ENCODE measurements at places on chromosomes 16 and 17.
A peak's percentile ranks its signal among the peaks of the same experiment; 100 is the strongest.

- DNase-seq, result no peak
Measured at GRCh38 chr16:64704386-64704785, 417.5 kb downstream of the CDH11 start.

- DNase-seq, result no peak
Measured at GRCh38 chr17:27544350-27545131, 86.4 kb upstream of the LGALS9 start.

- no peak for DNase-seq
Measured at GRCh38 chr16:8730335-8730915, 56.0 kb downstream of the ABAT start.

GRCh38 chr17:64097196-64097936 lies 32.6 kb downstream of the ERN1 start:
- no peak for DNase-seq

DNA sequence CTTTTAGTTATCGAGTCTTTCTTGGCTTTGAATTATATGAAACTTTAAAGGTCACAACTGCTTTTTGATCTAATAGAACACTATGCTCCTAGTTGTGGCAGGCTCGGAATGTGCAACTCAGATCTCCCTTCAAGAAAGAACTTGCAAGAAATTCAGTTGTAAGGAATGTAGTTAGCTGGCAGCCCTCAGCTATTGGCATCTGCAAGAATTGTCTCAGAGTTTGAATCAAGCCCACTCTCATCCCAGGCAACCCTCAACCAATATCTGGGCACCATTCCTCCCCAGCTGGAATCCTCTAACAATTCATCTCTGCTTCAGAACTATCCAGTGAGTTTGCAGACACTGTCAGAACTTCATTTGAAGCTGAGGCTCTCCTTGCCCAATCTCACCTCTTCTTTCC lies 447.2 kb downstream of the KIF2B start:
- DNase-seq, result no peak

DNA sequence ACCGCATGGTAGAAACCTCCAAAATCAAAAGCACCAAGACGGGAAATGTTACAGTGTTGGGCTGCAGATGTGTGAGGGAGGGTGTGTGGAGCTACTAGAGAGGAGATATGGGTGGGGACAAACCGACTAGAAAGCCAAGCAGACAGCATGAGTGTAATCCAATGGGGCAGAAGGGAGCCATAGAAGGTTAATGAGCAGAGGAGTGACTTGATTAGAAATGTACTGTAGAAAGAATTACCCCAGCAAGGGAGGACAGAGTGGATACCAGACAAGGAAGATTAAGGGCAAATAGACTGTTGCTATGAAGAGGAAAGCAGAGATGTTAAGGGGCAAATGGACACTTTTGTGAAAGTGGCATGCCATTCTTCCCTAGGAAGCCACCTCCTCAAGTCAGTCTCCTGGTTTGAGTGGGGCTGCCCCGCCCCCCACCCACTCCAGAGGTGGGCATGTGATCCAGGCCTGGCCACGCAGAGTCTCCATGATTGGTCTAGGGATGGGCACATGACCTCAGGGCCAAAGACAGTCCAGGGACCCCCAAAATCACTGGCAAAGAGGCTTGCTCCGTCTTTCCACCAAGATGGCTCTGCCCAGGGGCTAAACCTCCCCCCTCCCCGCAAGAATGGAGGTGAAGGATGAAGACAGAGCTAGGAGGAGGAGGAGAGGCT lies 4.3 kb downstream of the COTL1 start:
- no peak for DNase-seq

DNA sequence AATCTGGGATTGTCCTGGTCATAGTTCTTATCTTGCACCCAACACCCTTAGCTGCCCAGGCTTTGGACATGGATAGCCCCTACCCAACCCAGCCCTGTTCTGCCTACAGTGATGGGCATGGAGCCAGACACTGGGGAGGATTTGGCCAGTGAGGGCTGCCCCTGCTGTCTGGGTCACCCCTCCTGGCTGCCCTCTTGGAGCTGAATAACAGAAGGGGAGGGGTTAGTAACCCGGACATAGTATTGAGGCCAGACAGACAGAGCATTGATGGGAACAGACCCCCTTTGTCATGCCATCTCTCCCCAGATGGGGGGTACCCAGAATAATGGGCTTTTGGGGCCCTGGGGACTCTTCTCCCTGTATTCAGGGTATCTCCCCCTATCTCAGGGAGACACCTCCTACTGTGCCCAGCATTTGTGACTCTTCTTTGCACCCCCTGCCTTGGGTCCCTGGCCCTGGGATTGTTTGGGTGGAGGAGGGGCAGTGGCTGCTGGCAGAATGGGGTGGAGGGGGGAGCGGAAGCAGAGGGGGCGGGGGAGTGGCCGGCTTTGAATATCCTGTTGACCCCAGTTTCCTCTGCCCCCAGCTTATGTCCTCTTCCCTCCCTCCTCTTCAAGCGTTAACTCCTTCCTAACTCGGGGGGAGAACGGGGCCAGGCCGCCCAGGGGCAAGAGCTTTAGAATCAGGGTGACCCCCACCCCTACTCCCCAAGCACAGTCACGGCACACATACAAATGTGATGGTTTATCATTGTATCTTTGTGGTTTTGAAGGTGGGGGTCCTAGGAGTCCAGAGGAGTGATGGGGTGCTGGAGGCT lies 17.0 kb downstream of the GJD3 start:
- no peak for DNase-seq

DNA sequence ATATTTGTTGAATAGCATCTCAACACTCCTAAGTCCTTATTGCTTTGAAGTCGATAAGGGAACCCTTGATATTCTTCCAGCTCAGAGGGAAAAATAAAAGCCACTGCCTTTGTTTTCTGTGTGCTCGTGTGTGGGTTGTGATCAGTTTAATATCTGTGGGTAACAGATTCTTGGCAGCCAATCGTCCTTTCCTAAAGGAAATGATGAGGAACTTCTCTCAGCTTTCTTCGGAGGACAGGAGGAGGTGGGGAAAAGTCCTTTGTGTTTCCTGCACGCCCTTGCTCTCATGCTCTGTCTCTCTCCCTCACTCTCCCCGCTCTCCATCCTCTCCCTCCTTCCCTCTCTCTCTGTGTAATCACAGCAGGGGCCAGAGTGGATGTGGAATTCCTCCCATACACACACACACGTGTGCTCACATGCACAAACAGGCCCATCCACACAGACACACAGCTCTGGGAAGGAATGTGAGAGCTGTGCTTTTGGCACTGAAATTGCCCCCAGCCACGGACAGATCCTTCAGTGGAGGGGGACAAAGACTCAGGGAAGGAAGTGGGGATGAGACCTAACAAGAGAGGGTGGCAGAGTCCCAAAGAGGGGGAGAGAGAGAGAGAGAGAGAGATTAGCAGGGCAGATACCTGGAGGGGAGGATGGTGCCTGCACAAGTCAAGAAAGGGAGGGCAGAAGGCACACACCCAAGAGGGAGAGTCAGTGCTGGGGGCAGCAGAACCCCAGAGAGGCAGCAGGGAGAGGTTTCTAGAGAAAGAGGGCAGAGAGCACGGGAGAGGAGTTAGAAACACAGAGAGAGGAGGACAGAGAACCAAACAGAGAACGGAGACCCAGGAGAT lies 83.5 kb upstream of the PLCG2 start:
- no peak for DNase-seq

DNA sequence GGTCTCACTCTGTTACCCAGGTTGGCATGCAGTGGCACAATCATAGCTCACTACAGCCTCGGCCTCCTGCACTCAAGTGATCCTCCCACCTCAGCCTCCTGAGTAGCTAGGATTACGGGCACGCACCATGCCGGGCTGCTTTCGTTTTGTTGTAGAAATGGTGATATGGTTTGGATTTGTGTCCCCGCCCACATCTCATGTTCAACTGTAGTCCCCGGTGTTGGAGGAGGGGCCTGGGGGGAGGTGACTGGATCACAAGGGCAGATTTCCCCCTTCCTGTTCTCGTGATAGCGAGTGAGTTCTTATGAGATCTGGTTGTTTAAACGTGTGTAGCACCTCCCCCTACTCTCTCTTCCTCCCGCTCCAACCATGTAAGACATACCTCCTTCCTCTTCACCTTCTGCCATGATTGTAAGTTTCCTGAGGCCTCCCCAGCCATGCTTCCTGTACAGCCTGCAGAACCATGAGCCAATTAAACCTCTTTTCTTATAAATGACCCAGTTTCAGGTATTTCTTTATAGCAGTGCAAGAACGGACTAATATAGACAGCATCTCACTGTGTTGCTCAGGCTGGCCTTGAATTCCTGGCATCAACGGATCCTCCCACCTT lies 6.0 kb downstream of the PDZD9 start:
- no peak for DNase-seq

GRCh38 chr16:2749936-2750335 lies 2.5 kb upstream of the SRRM2 start:
- DNase-seq, result no peak

GRCh38 chr17:3594051-3594800 lies 15.0 kb downstream of the TRPV1 start:
- DNase-seq, result no peak

- peak; percentile 42 for DNase-seq
Measured at GRCh38 chr16:610513-611381, 20.0 kb upstream of the WFIKKN1 start.

DNA sequence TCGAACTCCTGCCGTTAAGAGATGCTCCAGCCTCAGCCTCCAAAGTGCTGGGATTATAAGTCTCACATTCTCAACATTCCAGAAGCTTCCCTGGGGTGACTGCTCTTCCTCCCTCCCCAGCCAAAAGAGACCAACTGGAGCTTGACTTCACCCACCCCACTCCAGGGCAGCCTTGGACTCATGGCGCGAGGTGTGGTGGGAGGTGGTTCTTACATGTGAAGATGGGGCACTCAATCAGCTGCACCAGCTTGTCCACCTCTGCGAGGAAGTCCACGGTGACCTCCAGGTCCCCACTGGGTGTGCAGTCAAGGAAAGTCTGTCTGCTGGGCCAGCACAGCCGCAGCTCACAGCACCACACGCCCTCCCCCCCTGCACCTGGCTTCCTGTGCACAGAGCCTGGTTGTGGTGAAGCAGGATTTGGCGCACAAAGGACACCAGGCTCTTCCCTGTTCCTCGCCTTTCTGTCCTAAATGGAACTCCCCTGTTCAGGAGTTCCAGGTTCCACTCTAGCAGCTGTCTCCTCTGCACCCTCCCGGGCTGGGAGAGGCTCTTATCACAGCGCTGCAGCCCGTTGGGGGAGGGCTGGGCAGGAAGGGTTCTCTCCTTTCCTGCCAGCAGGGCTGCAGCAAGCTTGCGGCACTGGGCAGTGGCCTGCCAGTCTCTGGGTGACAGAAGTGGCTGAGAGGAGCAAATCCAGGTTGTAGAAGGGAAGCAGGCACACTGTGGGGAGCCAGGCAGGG lies 9.6 kb upstream of the MTSS2 start:
- no peak for DNase-seq

DNA sequence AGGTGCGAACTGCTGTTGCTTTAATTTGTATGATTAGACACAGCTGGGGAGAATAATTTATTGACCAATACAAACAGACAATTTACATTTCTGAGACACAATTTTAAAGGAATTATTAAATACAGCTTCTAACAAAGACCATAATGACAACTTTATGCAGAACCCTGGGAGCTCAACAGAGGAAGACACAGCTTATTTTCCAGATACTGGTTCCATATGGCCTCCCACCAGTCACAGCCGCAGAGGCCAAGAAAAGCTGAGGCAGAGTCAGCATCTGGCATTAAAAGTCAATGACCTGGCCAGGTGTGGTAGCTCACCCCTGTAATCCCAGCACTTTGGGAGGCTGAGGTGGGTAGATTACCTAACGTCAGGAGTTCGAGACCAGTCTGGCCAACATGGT lies 66.1 kb upstream of the BCAR1 start:
- no peak for DNase-seq

GRCh38 chr17:42566883-42567573 lies at the start of gene MLX:
TSS of gene MLX (plus strand) at chr17:42567100. CDS start at chr17:42567125, 25 bp downstream.
- peak; percentile 85 for DNase-seq

GRCh38 chr16:58013201-58013956 lies 12.2 kb downstream of the USB1 start:
- DNase-seq, result no peak

DNA sequence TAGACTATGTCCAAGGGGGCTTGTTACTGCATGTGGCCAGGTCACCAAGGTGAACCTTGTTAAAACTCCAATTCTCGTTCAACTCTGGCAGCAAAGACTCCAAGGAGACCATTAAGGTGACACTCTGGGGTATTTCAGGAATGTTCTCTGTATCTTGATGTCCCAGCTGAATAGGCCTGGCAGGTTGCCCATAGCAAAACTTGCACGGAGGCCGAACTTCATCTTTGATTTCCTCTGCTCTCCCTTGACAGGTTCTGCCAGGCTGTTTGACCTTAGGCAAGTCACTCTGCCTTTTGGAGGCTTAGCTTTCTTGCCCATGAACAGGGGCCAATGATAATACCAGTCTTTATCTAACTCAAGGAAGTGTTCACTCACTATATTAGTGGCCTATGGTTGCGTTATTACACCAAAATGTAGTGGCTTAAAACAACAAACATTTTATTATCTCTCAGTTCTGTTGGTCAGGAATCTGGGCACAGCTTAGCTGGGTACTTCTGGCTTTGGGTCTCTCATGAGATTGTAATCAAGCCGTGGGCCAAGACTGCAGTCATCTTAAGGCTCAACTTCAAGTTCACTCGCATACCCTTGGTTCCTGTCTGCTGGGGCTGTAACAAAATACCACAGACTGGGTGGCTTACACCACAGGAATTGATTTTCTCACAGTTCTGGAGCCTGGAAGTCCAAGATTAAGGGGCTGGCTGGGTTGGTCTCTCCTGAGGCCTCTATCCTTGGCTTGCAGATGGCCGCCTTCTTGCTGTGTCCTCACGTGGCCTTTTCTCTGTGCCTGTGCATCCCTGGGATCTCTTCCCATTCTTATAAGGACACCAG lies 168.5 kb downstream of the UTP18 start:
- no peak for DNase-seq

GRCh38 chr17:83101805-83102480 lies 22.5 kb downstream of the METRNL start:
- DNase-seq, result no peak

DNA sequence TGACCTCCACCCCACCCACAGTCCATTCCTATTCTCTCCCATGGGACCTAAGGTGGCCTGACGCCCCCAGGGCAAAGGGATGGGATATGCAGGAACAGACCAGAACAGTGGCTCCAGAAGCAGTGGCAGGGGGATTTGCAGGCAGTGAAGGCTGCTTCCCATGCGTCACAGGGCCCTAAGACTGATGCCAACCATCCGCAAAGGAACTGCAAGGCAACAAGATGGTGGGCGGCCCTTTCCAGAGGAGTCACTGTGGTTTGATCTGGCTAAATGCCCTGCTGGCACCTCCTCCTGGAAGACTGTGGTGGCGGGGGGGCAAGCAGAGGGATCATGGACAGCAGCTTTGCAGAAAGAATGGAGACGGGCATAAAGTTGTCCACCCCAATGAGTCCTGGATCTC lies 4.4 kb upstream of the SLC39A11 start:
- no peak for DNase-seq

All from memory B cell (primary cell).